Stimulated activated CD4-positive, alpha-beta T cell treated with anti-CD3 and anti-CD28 coated beads, Interleukin-1b, Interleukin-23, amount 100 ng/mL, for 1 hour (primary cell): ENCODE measurements at places on chromosomes 11 and 22.

GRCh38 chr22:37282385-37282677 lies at the start of gene CYTH4:
CYTH4 (plus strand) TSS chr22:37282508; CDS start chr22:37282570, 62 bp downstream.
- DNase-seq, result peak; percentile 65

DNA sequence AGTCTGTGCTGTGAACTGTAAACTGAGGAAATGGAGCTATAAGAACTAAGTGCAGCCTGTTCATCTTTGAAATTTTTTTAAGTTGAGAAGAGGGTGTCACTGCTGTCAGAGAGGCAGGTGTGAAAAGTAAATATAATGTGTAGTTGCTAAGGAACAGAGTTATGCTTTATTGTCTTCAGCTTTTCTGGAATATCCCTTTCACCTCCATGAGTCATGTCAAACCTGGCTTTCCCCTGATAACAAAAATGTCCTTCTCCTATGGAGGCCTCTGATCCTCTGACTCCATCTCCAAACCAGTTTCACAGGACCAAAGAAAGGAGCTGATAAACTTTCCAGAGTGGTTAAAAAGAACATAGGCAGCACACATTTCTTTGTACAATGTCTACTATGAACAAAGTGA lies 12.8 kb upstream of the MUC15 start:
- DNase-seq, result no peak

- no peak for DNase-seq
Observed at GRCh38 chr11:78694152-78694551, 119.5 kb upstream of the NARS2 start.

- no peak for DNase-seq
Observed at GRCh38 chr11:79415411-79415810, 25.4 kb downstream of the TENM4 start.

DNA sequence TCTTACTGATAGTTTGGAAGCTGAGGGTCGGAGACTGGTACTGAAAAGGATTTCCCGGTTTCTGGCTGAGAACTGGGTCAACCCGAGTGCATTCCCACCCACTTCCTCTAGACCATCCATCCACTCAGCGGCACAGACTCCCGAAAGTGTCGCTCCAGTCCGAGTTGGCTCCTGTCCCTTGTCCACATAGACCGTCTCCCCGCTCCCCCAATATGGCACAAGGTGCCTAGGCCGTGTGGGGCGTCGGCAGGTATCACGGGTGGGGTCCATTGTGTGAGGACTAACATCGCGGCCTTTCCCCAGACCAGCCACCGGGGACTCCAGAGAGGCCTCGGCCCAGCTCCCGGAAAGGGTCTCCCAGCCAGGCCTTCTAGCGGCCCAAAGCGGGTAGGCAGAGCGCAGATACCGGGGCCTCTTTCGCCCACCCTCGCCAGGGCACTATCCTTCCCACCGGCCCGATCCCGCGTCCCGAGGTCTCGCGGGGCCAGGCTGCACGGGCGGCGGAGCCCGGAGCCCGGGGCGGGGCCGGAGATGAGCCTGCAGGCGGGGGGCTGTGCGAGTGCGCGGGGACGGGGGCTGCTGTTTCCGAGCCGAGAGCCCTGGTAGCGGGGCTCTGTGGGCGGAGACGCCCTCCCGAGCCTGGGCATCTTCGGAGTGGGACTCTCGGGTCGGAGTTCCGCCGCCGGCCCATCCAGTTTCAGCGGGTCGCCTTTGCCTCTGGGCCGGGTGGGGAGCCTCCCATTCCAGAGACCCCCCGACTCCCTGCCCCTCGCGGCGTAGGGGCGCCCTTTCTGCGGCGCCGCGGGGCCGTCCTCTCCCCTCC lies 21.1 kb downstream of the SERPINH1 start:
- DNase-seq, result no peak

- no peak for DNase-seq
Observed at GRCh38 chr11:21774212-21774611, 418.7 kb upstream of the ANO5 start.
